ENCODE measurements at places on chromosomes 16 and 17. TPM values are rescaled to one million over a fixed set of nuclear protein-coding genes. Genes with fewer than 3 reads are reported as not detected.

GRCh38 chr16:86351041-86351784, 159.1 kb upstream of the FOXF1 start:
- no peak overlapping the region for H3K4me3 ChIP-seq
- H3K4me1 ChIP-seq: no peaks in the 10 kb centered on the region
- no peaks in the 10 kb centered on the region for H3K36me3 ChIP-seq
- H3K27me3 ChIP-seq: peaks cover 100% of the 10 kb centered on the region
- no peak overlapping the region for H3K27ac ChIP-seq
- DNase-seq: no peak

- peak within 1 kb of the TSS; percentile 82 for H3K4me3 ChIP-seq
- H3K27ac ChIP-seq: peak within 1 kb of the TSS; percentile 35
- H3K27me3 ChIP-seq: no peaks in the 10 kb centered on the region
- peak; percentile 86 for DNase-seq
Measured at GRCh38 chr17:7394452-7395191, at the start of gene PLSCR3. TSS of gene PLSCR3 (minus strand) at chr17:7394525. CDS start at chr17:7394110, 415 bp downstream.

DNA sequence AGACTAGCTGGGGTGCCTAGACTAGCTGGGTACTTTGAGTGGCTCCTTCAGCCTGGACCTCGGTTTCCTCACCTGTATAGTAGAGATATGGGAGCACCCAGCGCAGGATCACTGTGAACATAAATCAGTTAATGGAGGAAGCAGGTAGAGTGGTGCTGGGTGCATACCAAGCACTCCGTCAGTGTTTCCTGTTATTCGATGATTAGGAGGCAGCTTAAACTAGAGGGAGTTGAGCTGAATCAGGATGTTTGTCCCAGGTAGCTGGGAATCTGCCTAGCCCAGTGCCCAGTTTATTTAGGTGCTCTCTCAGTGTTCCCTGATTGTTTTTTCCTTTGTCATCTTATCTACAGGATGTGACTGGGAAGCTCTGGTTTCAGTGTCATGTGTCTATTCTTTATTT, 8.4 kb upstream of the TMEM235 start:
- no peak overlapping the region for H3K4me3 ChIP-seq
- peaks cover 35% of the 10 kb centered on the region for H3K36me3 ChIP-seq
- no peak for DNase-seq
- no peaks in the 10 kb centered on the region for H3K4me1 ChIP-seq
- no peaks in the 10 kb centered on the region for H3K27me3 ChIP-seq

DNA sequence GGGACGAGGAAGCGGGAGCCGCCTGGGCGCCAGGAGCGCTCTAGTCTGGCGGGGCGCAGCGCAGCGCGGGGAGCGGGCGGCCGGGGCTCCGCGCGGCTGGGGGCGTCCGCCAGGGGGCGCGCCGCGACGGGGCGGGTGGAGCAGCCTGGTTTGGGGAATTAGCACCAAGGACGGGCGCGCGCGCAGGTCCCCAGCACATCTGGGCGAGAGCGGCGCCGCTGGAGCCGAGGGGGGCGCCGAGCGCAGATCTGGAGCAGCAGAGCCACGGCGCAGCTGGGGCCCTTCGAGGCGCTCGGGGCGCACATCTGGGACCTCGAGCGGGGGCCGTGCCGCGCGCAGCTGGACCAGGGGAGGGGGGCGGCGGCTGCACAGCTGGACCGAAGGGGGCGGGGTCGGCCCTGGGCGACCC, at the start of gene NXPH3:
TSS of gene NXPH3 (plus strand) at position 193 of the 409 bp plus-strand sequence. CDS start 349 bp downstream, outside the sequence.
- DNase-seq: peak; percentile 90
- peaks cover 100% of the 10 kb centered on the region for H3K27me3 ChIP-seq
- H3K36me3 ChIP-seq: peaks cover 13% of the 10 kb centered on the region
- H3K27ac ChIP-seq: no peak within 1 kb of the TSS
- peak within 1 kb of the TSS; percentile 62 for H3K4me3 ChIP-seq
- peaks cover 10% of the 10 kb centered on the region for H3K4me1 ChIP-seq

The CACNG5 gene
- total RNA-seq: not detected

The MVP gene
- total RNA-seq: 215 TPM

The TMEM100 gene
- not detected for total RNA-seq
